ENCODE measurements at places on chromosomes 7 and 10. TPM values are rescaled to one million over a fixed set of nuclear protein-coding genes. Genes with fewer than 3 reads are reported as not detected.

The GPR26 gene
- total RNA-seq, result not detected

The MOGAT3 gene
- total RNA-seq, result not detected

The ATP6V0A4 gene
- total RNA-seq, result 0.64 TPM

The SLC29A4 gene
- total RNA-seq, result 7.9 TPM

The FEZF1 gene
- total RNA-seq, result not detected

The WNT8B gene
- not detected for total RNA-seq

The CLDN4 gene
- total RNA-seq, result 0.50 TPM

The VTI1A gene
- 26.3 TPM for total RNA-seq

The PIK3AP1 gene
- 0.19 TPM for total RNA-seq

The GIMAP2 gene
- total RNA-seq, result not detected

The GARS1 gene
- 320 TPM for total RNA-seq

The TCF7L2 gene
- 88.2 TPM for total RNA-seq

The NRAP gene
- total RNA-seq, result not detected

The CALHM2 gene
- 2.1 TPM for total RNA-seq

The AKR1C4 gene
- total RNA-seq, result not detected

The TEX36 gene
- not detected for total RNA-seq

The DLX5 gene
- total RNA-seq, result 6.0 TPM

The PRRT4 gene
- total RNA-seq, result 0.54 TPM

The DNA2 gene
- total RNA-seq, result 8.2 TPM

The MET gene
- 55.4 TPM for total RNA-seq

The FAM237B gene
- total RNA-seq, result not detected

The LRRN3 gene
- 0.56 TPM for total RNA-seq

The HGF gene
- total RNA-seq, result 13.9 TPM

The LEP gene
- total RNA-seq, result not detected

The TCERG1L gene
- total RNA-seq, result not detected

The IRF5 gene
- 0.24 TPM for total RNA-seq

The PAPOLB gene
- 0.10 TPM for total RNA-seq

The PRKCQ gene
- total RNA-seq, result not detected

The CYP3A5 gene
- total RNA-seq, result not detected

The KIN gene
- total RNA-seq, result 10.9 TPM

The TLX1 gene
- not detected for total RNA-seq

The MRLN gene
- total RNA-seq, result not detected

The CFAP69 gene
- total RNA-seq, result 1.1 TPM

The TACC2 gene
- total RNA-seq, result 64.2 TPM

The GPR141 gene
- not detected for total RNA-seq

The STEAP1 gene
- total RNA-seq, result not detected

The PTN gene
- 83.0 TPM for total RNA-seq

The OR6V1 gene
- total RNA-seq, result not detected

The SRGN gene
- 30.0 TPM for total RNA-seq

The FANK1 gene
- total RNA-seq, result 0.81 TPM

The NPSR1 gene
- total RNA-seq, result not detected

The KLF14 gene
- total RNA-seq, result not detected

The C1QL3 gene
- not detected for total RNA-seq

The PDK4 gene
- 0.56 TPM for total RNA-seq

The PLAC9 gene
- 131 TPM for total RNA-seq

The CDC14C gene
- not detected for total RNA-seq
